ENCODE measurements at places on chromosomes 16 and 17.

DNA sequence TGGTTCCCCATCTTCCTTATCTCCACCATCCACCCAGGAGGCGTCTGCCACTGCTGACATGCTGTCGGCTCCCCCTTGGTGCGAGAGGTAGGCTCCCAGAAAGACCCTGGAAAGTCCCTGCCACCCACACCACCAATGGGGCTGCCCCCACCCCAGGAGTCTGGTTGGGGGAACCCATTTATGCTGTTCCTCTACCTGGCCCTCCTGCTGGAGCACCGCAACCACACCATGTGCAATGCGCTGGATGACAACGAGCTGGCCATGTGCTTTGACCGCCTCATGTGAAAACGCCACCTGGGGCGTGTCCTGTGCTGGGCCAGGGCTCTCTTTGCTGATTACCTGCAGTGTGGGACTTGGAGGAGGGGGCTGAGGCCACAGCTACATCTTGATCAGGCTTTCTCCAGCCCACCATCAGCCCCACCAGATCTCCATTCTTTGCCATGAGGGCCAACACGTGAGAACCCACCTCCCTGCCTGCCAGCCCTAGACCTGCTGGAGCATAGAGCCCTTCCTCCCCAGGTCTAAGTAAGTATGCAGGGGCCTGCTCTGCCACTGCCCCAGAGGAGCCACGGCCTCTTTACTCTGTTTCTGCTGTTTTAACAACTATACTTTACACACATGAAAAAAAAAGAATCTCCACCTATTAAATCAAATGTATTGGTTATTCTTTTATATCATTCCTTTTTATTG lies 7.9 kb upstream of the ALDH3A1 start:
- DNase-seq: no peak

GRCh38 chr16:61364990-61365389 lies 671.2 kb downstream of the CDH8 start:
- DNase-seq: no peak

DNA sequence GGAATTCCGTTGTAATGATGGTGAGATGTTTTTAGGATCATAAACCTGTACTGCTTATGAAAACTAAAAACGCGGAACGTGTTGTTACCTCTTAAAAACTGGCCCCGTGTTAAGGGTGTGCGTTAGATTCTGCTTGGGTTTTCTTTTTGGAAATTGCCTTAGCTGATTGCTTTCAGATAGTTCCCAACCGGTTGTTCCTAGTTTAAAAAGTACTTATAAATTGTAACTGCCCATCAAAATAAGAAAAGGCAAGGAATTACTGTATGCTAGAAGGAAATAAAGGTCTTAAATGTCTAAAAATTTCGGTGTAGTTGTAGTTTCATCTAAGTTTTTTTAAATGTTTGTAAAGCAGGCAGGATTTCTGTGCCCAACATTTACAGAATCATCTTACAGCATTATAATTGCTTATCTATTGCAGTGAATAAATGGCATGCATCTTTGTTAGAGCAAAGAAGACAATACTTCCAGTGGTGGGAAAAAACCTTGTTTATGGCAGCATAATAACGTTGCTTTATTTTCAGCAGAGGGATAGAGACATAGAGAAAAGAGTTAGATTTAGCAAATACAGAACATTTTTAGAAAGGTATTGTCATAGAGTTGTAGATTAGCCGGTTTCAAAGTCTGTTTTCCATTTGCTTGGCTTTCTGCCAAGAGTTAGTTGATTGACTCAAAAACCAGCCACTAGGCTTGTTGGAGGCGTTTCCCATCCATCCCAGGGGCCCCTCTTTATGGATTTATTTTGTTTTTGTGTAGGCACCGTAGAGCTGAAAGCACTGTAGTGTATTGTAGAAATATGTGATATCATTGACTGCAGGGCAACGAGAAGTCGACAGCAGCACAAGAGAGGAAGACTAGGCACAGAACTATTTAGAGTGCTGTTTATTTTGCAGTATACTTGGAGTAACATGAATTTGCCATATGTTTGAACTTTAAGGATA lies 1.7 kb downstream of the PPM1D start:
- peak; percentile 64 for DNase-seq

DNA sequence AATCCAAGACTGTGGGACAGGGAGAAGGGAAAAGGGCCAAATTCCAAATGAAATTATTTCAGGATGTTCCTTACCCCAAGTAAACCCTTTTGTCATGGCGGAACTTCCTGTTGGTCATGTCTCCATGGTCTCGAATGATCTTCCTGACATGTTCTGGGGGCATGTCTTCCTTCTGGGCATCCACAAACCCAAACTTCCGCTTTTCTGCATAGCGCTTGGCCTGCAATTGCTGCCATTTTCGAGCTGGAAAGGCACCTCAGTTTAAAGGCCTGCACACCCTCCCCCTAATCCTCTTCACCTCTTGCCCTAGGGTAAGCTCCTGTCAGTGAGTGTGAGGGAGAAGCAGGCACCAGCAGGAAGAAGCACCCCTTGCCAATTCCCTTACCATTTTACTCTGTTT lies 1.2 kb downstream of the PRPF8 start:
- DNase-seq: no peak

DNA sequence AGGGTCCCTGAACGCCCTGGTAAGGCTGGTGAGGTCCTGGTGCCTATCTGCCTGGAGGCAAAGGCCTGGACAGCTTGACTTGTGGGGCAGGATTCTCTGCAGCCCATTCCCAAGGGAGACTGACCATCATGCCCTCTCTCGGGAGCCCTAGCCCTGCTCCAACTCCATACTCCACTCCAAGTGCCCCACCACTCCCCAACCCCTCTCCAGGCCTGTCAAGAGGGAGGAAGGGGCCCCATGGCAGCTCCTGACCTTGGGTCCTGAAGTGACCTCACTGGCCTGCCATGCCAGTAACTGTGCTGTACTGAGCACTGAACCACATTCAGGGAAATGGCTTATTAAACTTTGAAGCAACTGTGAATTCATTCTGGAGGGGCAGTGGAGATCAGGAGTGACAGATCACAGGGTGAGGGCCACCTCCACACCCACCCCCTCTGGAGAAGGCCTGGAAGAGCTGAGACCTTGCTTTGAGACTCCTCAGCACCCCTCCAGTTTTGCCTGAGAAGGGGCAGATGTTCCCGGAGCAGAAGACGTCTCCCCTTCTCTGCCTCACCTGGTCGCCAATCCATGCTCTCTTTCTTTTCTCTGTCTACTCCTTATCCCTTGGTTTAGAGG lies 23.5 kb upstream of the BEAN1 start:
- DNase-seq: no peak

- no peak for DNase-seq
These were observed 10.7 kb downstream of the HPR start for GRCh38 chr16:72073560-72074230.

GRCh38 chr17:280901-281300 lies 71.7 kb downstream of the RPH3AL start:
- no peak for DNase-seq

GRCh38 chr17:28519236-28519635 lies 13.1 kb downstream of the FOXN1 start:
- no peak for DNase-seq

GRCh38 chr17:69630056-69630635 lies 215.6 kb downstream of the MAP2K6 start:
- no peak for DNase-seq

DNA sequence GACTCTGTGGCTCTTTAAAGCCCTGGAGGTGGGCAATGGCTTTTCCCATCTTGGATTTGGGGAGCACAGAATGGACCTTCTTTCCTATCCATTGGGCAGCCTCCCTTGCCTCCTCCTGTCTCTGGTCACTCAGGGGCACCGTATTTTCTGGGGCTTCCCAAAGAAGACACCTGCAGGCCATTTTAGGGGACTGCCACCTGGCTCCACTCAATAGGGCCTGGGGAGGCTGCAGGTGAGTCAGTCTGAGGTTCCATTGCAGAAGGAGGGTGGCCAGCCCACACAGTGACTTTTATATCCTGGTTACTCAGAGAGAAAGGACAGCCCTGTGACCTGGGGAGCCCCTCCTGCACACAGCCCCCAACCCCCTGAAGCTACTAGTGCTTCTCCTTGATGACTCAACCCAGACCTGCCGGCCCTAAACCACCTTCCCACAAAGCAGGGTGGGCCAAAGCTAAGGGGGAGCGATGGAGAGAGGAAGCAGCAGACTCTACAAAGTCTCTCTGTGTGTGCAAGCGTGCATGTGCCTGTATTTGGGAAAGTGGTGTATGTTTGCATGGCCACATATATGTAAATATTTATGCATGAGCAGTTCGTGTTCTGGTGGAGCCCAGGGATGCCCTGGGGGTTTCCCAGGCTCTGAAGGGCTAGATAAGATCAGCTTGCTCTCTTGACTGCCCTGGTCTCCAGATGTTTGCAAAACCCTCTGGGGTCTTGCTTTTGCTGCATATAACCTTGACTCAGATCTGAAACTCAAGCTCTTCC lies 5.0 kb downstream of the CX3CL1 start:
- peak; percentile 78 for DNase-seq

GRCh38 chr17:48625495-48626244 lies 488 bp downstream of the HOXB9 start:
- DNase-seq: no peak

DNA sequence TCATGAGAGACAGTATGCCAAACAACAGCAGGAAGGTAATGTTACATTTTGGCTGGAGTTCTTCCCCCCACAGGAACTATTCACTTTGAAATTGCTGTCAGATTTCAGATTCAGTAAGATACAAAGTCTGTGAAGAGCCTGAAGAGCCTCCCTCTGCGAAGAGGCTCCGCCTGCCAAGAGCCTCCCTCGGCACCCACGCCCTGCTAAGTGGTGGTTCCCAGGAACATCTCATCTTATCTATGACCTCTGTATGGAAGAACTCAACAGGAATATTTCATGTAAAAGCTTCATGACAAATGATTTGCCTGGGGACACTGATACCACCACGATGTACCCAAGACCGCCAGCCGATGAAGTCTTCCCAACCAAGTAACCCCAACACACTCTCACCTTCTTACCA lies 3.2 kb downstream of the ZC3H7A start:
- DNase-seq: no peak

GRCh38 chr17:35750526-35751395 lies 2.3 kb downstream of the GAS2L2 start:
- no peak for DNase-seq

DNA sequence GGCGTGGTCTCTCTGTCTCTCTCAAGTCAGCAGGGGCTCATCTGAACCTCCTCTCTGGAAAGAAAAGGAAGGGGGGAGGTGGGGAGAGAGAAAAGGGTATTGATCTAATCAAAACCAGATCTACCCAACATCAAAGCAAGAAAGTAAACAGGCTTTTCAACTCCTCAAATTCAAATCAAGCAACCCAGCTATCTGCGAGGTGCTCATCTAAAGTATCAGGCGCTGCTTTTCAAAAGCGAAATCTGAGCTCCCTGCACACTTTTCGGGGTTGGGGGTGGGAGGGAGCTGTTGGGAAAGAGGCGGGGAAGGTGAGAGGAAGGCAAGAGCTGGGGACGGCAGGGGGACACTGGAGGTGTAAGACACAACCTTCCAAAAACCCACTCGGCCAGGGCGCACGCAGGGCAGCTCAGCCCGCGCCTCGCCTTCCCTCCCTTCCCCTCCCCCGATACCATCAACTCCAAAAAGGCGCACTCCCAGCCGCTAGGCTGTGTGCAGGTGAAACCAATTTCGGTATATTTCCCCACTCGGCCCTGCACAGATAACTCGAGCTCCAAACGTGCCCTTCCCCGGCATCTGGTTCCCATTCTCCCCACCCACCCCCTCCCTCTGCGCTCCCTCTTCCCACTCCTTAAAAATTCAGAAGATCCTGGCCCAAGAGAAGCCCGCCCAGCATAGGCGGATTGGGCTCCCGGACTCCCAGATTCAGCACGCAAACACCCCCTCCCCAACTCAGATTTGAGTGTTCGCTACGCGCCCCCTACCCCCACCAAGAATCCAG lies 2.6 kb downstream of the AXIN2 start:
- peak; percentile 22 for DNase-seq

- DNase-seq: no peak
These were observed 4.2 kb downstream of the MATCAP1 start for GRCh38 chr16:67179421-67180080.

- DNase-seq: no peak
These were observed 288.9 kb upstream of the CDH11 start for GRCh38 chr16:65410801-65411200.

- DNase-seq: no peak
These were observed 24.0 kb downstream of the ABCC1 start for GRCh38 chr16:15973421-15973820.

GRCh38 chr17:44067545-44067940 lies 1.1 kb upstream of the LSM12 start:
- no peak for DNase-seq

DNA sequence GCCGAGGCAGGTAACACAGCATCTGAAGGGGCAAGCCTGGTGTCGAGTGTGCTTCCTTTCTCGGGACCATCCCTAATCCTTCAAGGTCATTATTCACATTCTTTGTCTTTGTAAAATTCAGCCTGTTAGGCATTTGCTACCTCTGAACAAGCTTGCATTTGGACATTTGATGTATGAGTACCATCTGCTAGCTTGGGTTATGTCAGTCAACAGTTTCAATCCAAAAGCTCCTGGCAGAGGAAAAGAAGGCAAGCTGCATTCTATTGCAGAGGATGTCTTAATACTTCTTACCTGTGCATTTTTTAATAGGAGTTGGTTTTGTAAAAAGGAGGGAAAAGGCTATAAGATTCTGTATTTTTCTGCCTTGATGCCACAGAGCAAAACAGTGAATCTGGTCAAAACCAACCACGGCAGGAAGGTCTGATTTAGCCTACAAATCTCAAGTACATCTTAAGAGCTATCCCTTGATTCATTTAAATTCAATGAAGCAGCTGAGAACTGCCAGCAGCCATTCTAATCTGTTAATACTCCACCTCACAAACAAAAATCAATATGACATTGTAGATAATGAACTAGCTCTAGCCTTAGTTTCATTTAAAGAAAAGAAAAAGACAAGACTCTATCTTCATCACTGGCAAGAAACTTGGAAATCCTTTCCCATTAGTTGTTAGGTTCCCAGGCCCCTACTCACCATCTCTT lies 39.0 kb downstream of the TEX2 start:
- DNase-seq: no peak

GRCh38 chr16:64417711-64418227 lies 704.1 kb downstream of the CDH11 start:
- DNase-seq: no peak

DNA sequence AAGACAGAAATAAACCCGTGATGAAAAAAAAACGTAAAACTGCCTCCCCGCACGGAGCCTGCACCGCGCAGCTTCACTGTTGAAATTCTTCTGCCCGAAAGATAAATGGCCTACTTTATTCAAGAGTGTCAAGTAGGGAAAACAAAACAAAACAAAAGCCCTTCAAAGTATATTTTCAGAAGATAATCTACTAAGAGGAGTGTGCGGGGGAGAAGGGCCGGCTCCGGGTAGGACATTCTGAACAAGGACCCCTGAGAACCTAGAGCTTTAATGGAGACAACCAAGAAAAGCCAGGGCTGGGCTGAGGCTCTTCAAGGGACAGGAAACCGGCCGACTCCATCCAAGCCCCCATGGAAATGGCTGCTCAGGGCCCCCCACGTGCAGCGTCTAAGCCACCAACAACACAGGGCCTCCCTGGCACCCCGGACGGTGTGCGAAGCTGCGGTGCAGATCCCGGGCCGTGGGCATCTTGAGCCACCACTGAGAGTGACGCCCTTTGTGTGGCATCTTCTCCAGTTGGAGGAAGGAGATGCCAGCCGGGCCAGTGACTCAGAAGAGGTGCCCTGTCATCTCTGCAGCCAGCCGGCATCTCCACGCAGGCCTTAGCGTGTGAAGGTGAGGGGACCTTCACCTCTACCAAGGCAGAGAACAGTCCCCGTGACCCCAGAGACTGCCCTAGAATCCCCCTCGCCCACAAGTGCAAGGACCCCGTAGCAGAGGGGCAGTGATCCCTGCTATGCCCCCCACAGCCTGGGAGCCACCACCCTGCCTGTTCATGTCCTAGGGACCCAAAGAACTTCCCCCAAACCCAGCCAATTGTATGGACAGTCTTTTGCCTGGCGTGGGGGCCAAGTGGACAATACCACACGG lies 250.8 kb downstream of the C16orf95 start:
- DNase-seq: no peak

All from activated naive CD4-positive, alpha-beta T cell treated with anti-CD3 and anti-CD28 coated beads, Interleukin-2, amount 50 U/mL, for 72 hours (primary cell).